ENCODE measurements at places on chromosomes 4 and X.
A peak's percentile ranks its signal among the peaks of the same experiment; 100 is the strongest.

- DNase-seq: no peak
Observed at GRCh38 chrX:20265221-20265725, 1.4 kb downstream of the RPS6KA3 start.

- DNase-seq: peak; percentile 80
Observed at GRCh38 chr4:147103403-147103946, 157.8 kb upstream of the TTC29 start.

- no peak for DNase-seq
Observed at GRCh38 chr4:147605499-147605898, 11.7 kb upstream of the TMEM184C start.

- no peak for DNase-seq
Observed at GRCh38 chr4:44861756-44862155, 135.4 kb upstream of the GNPDA2 start.

GRCh38 chr4:8736090-8736825 is 135.4 kb downstream of the HMX1 start:
- DNase-seq: no peak

DNA sequence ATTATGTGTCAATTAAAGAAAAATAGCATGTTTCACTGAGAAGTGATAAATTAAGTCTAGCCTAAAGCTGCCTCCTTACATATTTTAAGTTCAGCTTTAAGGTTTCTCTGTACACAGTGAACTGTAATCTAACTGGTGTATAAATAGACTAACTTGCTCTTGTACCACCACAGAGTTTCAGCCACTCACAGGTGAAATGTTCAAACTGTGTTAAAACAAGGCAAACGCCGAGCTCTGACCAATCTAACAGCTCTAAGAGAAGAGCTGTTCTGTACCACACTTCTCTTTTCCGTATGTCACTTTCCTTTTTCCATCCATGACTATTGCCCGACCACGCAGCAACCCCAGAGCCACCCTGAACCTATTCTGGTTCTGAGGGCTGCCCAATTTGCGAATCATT is 64.5 kb downstream of the DCHS2 start:
- no peak for DNase-seq

- no peak for DNase-seq
Observed at GRCh38 chr4:145907812-145908211, 30.8 kb downstream of the ZNF827 start.

GRCh38 chr4:145203410-145203809 is 23.0 kb upstream of the OTUD4 start:
- DNase-seq: no peak

GRCh38 chr4:138668309-138668708 is 347.3 kb upstream of the NOCT start:
- no peak for DNase-seq

All from brain pericyte (primary cell).